ENCODE measurements at places on chromosomes 6 and 20. TPM values are rescaled to one million over a fixed set of nuclear protein-coding genes. Genes with fewer than 3 reads are reported as not detected.
A peak's percentile ranks its signal among the peaks of the same experiment; 100 is the strongest.

KCNG1 gene
- polyA plus RNA-seq, result not detected

OLIG3 gene
- polyA plus RNA-seq, result 0.03 TPM

DNA sequence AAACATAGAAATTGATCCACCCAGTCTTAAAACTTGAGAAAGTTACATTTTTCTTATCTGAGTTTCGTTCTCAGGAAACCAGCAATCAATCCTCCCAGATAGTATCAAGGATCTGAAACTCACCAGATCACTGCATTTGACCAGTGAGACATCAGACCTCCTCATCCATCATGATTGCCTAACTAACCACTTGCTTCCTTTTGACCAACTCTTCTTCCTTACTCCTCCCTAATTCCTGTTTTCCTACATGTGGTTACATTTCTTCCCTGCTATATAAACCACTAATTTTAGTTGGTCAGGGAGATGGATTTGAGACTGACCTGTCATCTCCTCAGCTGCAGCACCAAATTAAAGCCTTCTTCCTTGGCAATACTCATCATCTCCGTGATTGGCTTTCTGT, 357.1 kb upstream of the POU3F2 start:
- H3K27me3 ChIP-seq, result no peaks in the 10 kb centered on the region
- H3K36me3 ChIP-seq, result no peaks in the 10 kb centered on the region
- no peaks in the 10 kb centered on the region for H3K4me1 ChIP-seq

GRCh38 chr20:4800676-4801449, 79.2 kb downstream of the PRND start:
- no peaks in the 10 kb centered on the region for H3K36me3 ChIP-seq
- H3K4me3 ChIP-seq, result no peak overlapping the region
- no peak overlapping the region for H3K27ac ChIP-seq
- no peak for DNase-seq

SLX4IP gene
- polyA plus RNA-seq, result 3.1 TPM

NT5DC1 gene
- 22.1 TPM for polyA plus RNA-seq

DNA sequence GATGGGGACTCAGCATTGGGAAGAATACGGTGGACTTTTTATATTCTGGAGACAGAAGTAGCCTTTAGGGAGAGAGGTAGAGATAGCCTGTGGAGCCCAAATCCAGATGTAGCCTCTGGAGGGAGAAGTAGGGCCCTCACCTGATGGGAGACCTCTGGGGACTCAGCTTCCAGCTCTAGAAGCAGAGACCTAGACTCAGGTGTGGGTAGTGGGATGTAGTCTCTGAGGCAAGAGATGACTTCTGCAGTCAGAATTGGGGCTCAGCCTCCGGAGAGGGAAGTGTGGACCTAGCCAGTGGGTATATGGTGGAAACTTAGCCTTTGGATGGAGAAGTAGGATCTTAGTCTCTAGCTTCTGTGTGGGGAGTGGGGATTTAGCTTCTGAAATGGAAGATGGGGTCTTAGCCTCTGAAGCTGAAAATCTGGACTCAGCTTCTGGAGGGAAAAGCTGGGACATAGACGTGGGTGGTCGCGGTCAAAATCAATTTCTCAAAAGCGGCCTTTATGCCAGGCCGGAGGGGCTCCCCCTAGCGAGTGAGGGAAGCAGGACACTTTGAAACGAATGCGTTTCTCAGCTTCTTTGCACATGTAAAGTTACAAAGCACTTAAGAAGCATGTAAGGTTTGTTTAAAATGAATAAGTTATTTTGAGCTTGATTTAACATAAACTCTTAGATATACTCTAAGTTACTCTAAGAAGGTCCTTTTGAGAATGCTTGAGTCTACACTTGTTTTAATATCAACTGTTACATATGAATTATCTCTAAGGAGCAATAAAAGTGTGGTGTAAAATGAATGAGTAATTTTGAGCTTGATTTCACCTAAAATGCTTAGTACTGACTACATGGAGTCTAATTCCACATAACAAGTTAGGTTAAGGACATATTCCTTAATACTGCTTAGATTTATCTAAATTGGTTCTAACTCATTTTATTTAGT, 12.9 kb upstream of the ZNF343 start:
- no peaks in the 10 kb centered on the region for H3K36me3 ChIP-seq
- no peak overlapping the region for H3K4me3 ChIP-seq
- peak; percentile 45 for DNase-seq
- peaks cover 23% of the 10 kb centered on the region for H3K27me3 ChIP-seq
- peaks cover 26% of the 10 kb centered on the region for H3K4me1 ChIP-seq

DNA sequence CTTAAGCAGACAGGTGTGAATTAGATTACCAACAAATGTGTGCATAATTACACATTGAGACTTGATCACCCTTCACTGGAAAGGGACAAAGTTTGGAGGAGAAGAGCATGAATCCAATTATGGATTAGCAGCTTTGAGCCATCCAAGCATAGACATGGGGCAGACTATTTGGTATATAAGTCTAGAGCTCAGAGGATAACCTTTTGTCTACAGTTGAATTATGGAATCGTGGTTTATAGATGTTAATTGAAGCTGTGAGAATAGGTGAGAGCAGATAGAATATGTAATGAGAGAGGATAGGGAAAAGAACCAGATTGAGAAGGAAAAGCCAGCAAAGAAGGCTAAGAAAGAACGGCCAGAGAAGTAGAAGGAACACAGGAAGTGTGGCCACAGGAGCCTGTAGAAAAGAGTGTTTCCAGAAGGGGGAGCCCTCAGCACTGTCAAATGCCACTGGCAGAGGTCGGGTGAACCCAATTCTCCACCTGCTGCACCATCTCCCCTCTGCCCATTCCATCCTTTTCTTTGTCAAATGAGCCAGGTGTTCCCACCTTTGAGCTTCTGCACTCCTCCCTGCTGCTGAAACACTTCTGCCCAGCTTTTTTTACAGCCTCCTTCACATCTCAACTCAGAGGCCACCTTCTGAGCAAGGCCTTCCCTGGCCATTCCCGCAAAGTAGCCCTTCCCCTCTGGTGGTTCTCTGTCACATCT, 7.3 kb downstream of the DNTTIP1 start:
- H3K4me1 ChIP-seq, result no peaks in the 10 kb centered on the region
- no peaks in the 10 kb centered on the region for H3K27me3 ChIP-seq
- no peak overlapping the region for H3K27ac ChIP-seq
- H3K36me3 ChIP-seq, result peaks cover 37% of the 10 kb centered on the region
- no peak overlapping the region for H3K4me3 ChIP-seq

CBFA2T2 gene
- polyA plus RNA-seq, result 20.8 TPM

DNA sequence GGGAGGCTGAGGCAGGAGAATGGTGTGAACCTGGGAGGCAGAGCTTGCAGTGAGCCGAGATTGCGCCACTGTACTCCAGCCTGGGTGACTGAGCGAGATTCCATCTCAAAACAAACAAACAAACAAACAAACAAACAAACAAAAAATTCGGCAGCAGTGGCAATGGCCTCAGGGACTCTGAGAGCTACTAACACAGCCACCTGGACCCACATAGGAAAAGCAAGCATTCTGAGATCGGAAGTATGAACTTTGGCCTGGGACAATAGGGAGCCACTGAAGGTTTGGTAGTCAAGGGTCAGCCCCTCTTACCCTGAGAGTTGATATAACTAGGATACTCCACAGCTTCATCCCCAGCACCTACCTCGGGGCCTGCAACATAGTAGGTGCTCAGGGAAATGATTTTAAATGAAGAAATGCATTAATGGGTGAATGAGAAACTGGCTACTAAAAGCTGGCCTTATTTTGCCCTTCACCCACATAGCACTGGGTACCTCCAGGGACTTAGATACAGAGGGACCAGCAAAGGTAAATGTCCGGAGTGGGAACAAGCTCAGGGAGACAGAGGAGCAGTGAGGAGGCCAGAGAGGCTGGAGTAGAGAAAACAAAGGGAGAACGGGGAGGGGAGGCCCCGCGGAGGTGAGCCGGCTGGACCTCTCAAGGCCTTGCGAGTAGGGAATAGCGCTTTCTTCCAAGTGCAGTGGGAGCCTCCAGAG, 46.6 kb upstream of the PTGIS start:
- H3K27me3 ChIP-seq, result no peaks in the 10 kb centered on the region
- H3K4me1 ChIP-seq, result peaks cover 65% of the 10 kb centered on the region
- peak; percentile 79 for DNase-seq
- peak overlapping the region; percentile 26 for H3K4me3 ChIP-seq

- H3K4me3 ChIP-seq, result no peak overlapping the region
- no peaks in the 10 kb centered on the region for H3K4me1 ChIP-seq
- DNase-seq, result no peak
- H3K27me3 ChIP-seq, result no peaks in the 10 kb centered on the region
Observed at GRCh38 chr6:111775145-111775922, 97.9 kb downstream of the FYN start.

GRCh38 chr6:13300643-13301590, 27.4 kb downstream of the TBC1D7 start:
- peaks cover 37% of the 10 kb centered on the region for H3K36me3 ChIP-seq
- peak; percentile 34 for DNase-seq
- peaks cover 45% of the 10 kb centered on the region for H3K4me1 ChIP-seq
- no peaks in the 10 kb centered on the region for H3K27me3 ChIP-seq
- H3K4me3 ChIP-seq, result no peak overlapping the region
- H3K27ac ChIP-seq, result peak overlapping the region; percentile 36

DNA sequence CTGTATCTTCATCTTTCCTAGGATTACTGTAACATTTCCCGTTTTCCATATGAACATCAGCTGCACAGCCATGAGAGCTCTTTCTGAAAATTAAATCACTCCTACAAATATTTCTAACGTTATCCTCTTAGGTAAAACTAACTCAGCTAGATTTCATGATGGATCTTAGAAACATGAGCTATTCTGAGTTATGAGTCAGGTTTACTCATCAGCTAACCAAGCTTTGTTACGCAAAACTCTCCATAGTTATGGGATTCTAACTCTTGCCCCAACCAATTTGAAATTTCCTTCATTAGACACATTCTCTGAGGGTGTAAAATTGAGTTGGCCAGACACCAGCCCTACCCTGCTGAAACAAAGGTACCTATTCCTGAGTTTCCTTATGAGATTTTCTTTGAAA, 14.0 kb downstream of the DEFB110 start:
- H3K27ac ChIP-seq, result no peak overlapping the region
- no peaks in the 10 kb centered on the region for H3K4me1 ChIP-seq
- H3K27me3 ChIP-seq, result no peaks in the 10 kb centered on the region
- no peaks in the 10 kb centered on the region for H3K36me3 ChIP-seq
- H3K4me3 ChIP-seq, result no peak overlapping the region

GRCh38 chr6:82408952-82409431, 45.4 kb downstream of the TPBG start:
- no peaks in the 10 kb centered on the region for H3K4me1 ChIP-seq
- no peak for DNase-seq
- H3K27me3 ChIP-seq, result no peaks in the 10 kb centered on the region
- no peak overlapping the region for H3K27ac ChIP-seq
- no peaks in the 10 kb centered on the region for H3K36me3 ChIP-seq
- no peak overlapping the region for H3K4me3 ChIP-seq

DNA sequence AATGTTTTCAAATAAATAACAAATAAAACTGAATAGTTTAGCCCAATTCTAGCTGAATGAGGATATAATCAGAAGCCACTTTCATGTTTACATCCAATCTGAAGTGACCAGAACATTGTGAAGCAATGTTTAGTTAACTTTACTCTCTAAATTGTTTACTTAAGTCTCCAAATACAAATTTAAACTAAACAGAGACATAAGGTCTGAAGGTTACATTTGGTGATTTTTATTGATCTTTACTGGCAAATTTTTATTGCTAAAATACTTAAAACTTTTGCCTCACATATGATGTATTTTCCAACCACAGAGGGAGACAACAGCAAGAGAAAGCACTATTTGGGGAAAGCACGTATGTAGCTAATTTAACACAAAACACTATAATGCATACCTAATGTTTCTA, 106.8 kb upstream of the THEMIS start:
- peaks cover 11% of the 10 kb centered on the region for H3K36me3 ChIP-seq
- H3K4me3 ChIP-seq, result no peak overlapping the region
- H3K27ac ChIP-seq, result peak overlapping the region; percentile 29
- DNase-seq, result peak; percentile 57
- no peaks in the 10 kb centered on the region for H3K27me3 ChIP-seq

CCM2L gene
- not detected for polyA plus RNA-seq

SERINC1 gene
- 93.5 TPM for polyA plus RNA-seq

C6orf15 gene
- not detected for polyA plus RNA-seq

HCRTR2 gene
- polyA plus RNA-seq, result not detected

GRCh38 chr6:21141616-21142303, 451.8 kb upstream of the SOX4 start:
- no peak overlapping the region for H3K4me3 ChIP-seq
- no peaks in the 10 kb centered on the region for H3K36me3 ChIP-seq
- peaks cover 29% of the 10 kb centered on the region for H3K4me1 ChIP-seq
- peak; percentile 55 for DNase-seq
- no peaks in the 10 kb centered on the region for H3K27me3 ChIP-seq

- DNase-seq, result no peak
- no peak overlapping the region for H3K4me3 ChIP-seq
- H3K4me1 ChIP-seq, result no peaks in the 10 kb centered on the region
- no peak overlapping the region for H3K27ac ChIP-seq
Observed at GRCh38 chr6:163813979-163814493, 399.5 kb downstream of the QKI start.

GRCh38 chr6:30883685-30884520, at the start of gene DDR1:
DDR1 (plus strand) TSS chr6:30884519; CDS start chr6:30888730, 4,211 bp downstream.
- H3K4me3 ChIP-seq, result peak within 1 kb of the TSS; percentile 80
- H3K27me3 ChIP-seq, result peaks cover 27% of the 10 kb centered on the region
- peak; percentile 38 for DNase-seq
- peaks cover 1% of the 10 kb centered on the region for H3K36me3 ChIP-seq
- H3K27ac ChIP-seq, result peak within 1 kb of the TSS; percentile 44

DNA sequence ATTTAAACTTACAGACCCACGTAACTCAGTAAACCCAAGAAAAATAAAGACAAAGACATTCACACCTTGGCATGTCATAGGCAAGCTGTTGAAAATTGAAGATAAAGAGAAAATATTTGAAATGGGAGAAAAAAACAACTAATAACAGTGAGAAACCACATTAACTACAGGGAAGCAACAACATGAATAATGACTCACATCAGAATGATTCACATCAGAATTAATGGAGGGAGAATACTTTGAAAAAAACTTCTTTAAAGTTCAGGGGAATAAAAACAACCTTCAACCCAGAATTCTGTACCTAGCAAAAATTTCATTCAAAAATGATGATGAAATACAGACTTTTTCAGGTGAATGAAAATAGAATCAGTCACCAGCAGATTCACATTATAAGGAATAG, 32.9 kb upstream of the SLC22A3 start:
- no peak overlapping the region for H3K27ac ChIP-seq
- DNase-seq, result no peak
- H3K4me3 ChIP-seq, result no peak overlapping the region
- H3K4me1 ChIP-seq, result no peaks in the 10 kb centered on the region
- H3K27me3 ChIP-seq, result peaks cover 4% of the 10 kb centered on the region

SLC23A2 gene
- polyA plus RNA-seq, result 51.2 TPM

DNA sequence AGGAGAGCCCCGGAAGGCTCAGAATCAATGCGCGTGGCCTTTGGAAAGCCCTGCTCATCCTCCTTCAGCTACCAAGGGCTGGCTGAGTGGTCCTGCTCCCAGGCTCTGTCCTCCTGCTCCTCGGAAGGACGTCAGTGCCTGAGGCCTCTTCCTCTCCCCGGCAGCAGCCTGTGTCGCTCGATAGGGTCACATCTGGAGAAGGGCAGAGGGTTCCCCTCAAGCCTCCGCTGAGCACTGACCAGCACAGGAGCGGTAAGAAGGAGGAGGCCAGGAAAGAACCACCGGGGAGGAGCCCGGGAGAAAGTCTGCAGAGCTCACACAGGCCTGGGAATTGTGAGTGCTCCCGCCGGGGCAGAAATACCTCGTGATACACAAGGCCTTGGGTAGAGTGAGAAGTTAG, 21.2 kb downstream of the KIF25 start:
- peaks cover 46% of the 10 kb centered on the region for H3K4me1 ChIP-seq
- H3K27me3 ChIP-seq, result no peaks in the 10 kb centered on the region
- no peak for DNase-seq
- no peak overlapping the region for H3K27ac ChIP-seq
- no peak overlapping the region for H3K4me3 ChIP-seq

All from HepG2 (cell line).